ENCODE measurements at places on chromosomes 1 and 21. TPM values are rescaled to one million over a fixed set of nuclear protein-coding genes. Genes with fewer than 3 reads are reported as not detected.

GRCh38 chr1:32349211-32349708 lies 13.0 kb downstream of the FAM229A start:
- H3K36me3 ChIP-seq, result no peaks in the 10 kb centered on the region
- peak overlapping the region; percentile 94 for H3K27ac ChIP-seq
- no peak overlapping the region for H3K4me3 ChIP-seq
- peak; percentile 62 for DNase-seq

TEDDM1 gene
- not detected for total RNA-seq

DNA sequence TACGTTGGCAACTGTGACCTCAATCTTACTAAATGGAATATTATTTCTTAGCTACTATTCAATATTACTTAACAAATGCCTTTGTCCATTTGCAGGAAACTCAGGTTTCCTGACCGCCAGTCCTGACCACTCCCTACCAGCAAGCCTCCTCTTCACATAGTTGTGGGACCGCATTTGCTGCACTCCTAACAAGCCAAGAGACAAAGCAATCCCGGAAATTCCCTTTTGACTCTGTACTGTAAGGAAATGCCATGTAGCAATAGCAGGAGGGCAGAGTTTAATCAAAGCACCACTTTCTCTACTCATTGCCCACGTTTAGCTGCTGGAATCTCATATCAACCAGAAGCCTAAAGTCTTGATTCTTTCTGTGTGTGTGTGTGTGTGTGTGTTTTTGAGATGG lies 28.1 kb upstream of the ACBD6 start:
- no peaks in the 10 kb centered on the region for H3K36me3 ChIP-seq
- H3K27me3 ChIP-seq, result no peaks in the 10 kb centered on the region
- peaks cover 57% of the 10 kb centered on the region for H3K4me1 ChIP-seq
- no peak overlapping the region for H3K4me3 ChIP-seq
- H3K27ac ChIP-seq, result peak overlapping the region; percentile 81

ESRRG gene
- 58.5 TPM for total RNA-seq

MRPL9 gene
- total RNA-seq, result 41.8 TPM

DNA sequence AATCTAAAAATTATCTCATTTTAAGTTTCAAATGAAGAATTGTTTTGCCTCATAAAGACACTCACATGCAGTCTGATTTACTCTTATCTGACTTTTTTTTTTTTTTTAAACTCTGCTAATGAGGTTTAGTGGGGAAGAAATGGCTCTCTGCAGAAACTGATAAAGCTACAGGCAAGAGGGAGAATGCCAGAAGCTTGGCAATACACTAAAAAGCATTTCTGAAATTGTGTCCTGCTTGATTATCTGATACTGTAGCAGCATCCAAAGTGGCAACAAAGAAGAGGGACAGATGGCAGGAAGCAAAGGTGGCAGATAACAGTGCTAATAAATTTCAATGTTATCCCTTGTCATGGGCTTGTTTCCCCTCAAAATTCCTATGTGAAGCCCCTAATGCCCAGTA lies 1744.9 kb downstream of the NCAM2 start:
- H3K4me1 ChIP-seq, result no peaks in the 10 kb centered on the region
- no peak overlapping the region for H3K4me3 ChIP-seq
- no peaks in the 10 kb centered on the region for H3K27me3 ChIP-seq
- DNase-seq, result no peak
- H3K36me3 ChIP-seq, result no peaks in the 10 kb centered on the region
- no peak overlapping the region for H3K27ac ChIP-seq

IQGAP3 gene
- total RNA-seq, result 0.36 TPM

- no peaks in the 10 kb centered on the region for H3K36me3 ChIP-seq
- H3K27me3 ChIP-seq, result no peaks in the 10 kb centered on the region
- no peak overlapping the region for H3K27ac ChIP-seq
- no peak overlapping the region for H3K4me3 ChIP-seq
- no peak for DNase-seq
These were observed 362.8 kb upstream of the PLXNA2 start for GRCh38 chr1:208606959-208607358.

- H3K36me3 ChIP-seq, result no peaks in the 10 kb centered on the region
- H3K4me3 ChIP-seq, result no peak overlapping the region
- H3K4me1 ChIP-seq, result peaks cover under 1% of the 10 kb centered on the region
- no peak for DNase-seq
These were observed 28.0 kb downstream of the CD1D start for GRCh38 chr1:158208586-158209116.

GJC2 gene
- 1.0 TPM for total RNA-seq

OR2M3 gene
- total RNA-seq, result not detected

GRCh38 chr1:235500971-235501540 lies 3.2 kb downstream of the B3GALNT2 start:
- no peaks in the 10 kb centered on the region for H3K36me3 ChIP-seq
- H3K27ac ChIP-seq, result no peak overlapping the region
- no peak overlapping the region for H3K4me3 ChIP-seq
- no peaks in the 10 kb centered on the region for H3K27me3 ChIP-seq
- no peak for DNase-seq

- DNase-seq, result no peak
- H3K4me3 ChIP-seq, result no peak overlapping the region
- no peaks in the 10 kb centered on the region for H3K36me3 ChIP-seq
- no peak overlapping the region for H3K27ac ChIP-seq
- no peaks in the 10 kb centered on the region for H3K4me1 ChIP-seq
These were observed 20.7 kb upstream of the TMPRSS15 start for GRCh38 chr21:18424276-18424675.

- no peak overlapping the region for H3K4me3 ChIP-seq
- H3K27ac ChIP-seq, result no peak overlapping the region
- H3K36me3 ChIP-seq, result no peaks in the 10 kb centered on the region
- DNase-seq, result no peak
These were observed 82.3 kb upstream of the CACHD1 start for GRCh38 chr1:64387389-64388285.

PGLYRP4 gene
- not detected for total RNA-seq

CASQ1 gene
- total RNA-seq, result 39.2 TPM

ZNF695 gene
- not detected for total RNA-seq

Measured in left ventricle myocardium inferior (tissue), 1 donor.